ENCODE measurements at places on chromosomes 4 and X. TPM values are rescaled to one million over a fixed set of nuclear protein-coding genes. Genes with fewer than 3 reads are reported as not detected.

The CDKL2 gene
- 0.57 TPM for total RNA-seq

The SPANXN3 gene
- total RNA-seq, result not detected

The FHIP1A gene
- 3.4 TPM for total RNA-seq

The ZCCHC12 gene
- 5.1 TPM for total RNA-seq

The NUP62CL gene
- total RNA-seq, result 4.0 TPM

The DNAAF6 gene
- not detected for total RNA-seq

The F8 gene
- 39.1 TPM for total RNA-seq

The GPRIN3 gene
- 1.1 TPM for total RNA-seq

The C4orf36 gene
- total RNA-seq, result 2.0 TPM

The TMEM154 gene
- total RNA-seq, result 0.57 TPM

The TMEM150C gene
- total RNA-seq, result 254 TPM

The SPANXC gene
- not detected for total RNA-seq

The IL21 gene
- total RNA-seq, result not detected

The UGT2B10 gene
- not detected for total RNA-seq

The LGI2 gene
- 3.9 TPM for total RNA-seq

The PNMA3 gene
- total RNA-seq, result 4.0 TPM

The AMTN gene
- not detected for total RNA-seq

The CENPE gene
- 5.7 TPM for total RNA-seq

The RIPPLY1 gene
- total RNA-seq, result not detected

The HPRT1 gene
- 30.0 TPM for total RNA-seq

The IGSF1 gene
- 11.0 TPM for total RNA-seq

The GALNTL6 gene
- total RNA-seq, result 0.72 TPM

The DGAT2L6 gene
- not detected for total RNA-seq

All from adrenal gland (tissue), 19 donors.